ENCODE measurements at places on chromosomes 1 and 21. TPM values are rescaled to one million over a fixed set of nuclear protein-coding genes. Genes with fewer than 3 reads are reported as not detected.

- DNase-seq = no peak
Observed at GRCh38 chr1:21848524-21849174, 36.6 kb downstream of the LDLRAD2 start.

DNA sequence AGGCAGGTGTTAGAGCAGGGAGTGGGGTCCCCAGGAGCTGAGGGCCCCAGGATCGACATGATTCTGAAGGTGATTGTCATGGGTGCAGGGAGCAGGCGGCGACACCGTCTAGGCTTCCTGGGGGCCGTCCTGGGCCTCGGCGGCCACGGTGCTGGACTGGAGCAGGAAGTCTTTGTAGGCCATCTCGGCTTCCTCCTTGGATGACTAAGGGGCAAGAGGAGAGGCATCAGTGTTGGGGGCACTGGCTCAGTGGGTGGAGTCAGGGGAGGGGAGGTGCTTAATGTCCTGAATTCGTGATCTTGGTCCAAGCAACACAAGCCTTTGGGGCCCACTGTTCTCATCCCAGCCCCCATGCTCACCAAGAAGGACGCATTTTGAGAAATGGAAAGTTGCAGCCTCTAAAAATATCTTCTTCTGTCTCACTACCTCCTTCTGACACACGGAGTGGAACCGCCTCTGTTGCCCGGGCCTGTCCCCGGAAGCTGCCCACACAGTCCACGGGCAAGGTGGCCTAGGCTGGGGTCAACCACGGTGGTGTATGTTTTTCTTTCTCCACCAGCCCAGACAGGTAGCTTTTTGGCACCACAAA is 8.6 kb upstream of the FCMR start:
- no peak for DNase-seq

- DNase-seq = no peak
Observed at GRCh38 chr1:182851825-182852224, 12.7 kb downstream of the DHX9 start.

DNA sequence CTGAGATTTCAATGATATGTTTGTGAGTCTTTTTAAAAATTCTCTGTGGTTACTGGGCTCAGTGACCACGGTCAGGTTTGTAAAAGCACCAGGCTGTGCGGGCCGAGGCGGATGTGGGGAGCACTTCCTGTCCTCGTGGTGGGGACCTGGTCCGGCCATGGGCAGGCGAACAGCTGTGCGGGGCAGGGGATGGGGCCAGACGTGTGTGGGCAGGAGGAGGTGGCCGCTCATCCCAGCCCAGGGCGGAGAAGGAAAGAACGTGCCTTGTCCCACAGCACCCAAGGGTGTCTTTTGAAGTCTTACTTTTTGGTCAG is 5.2 kb upstream of the OXCT2 start:
- no peak for DNase-seq

- no peak for DNase-seq
Observed at GRCh38 chr1:200279810-200280411, 129.9 kb downstream of the ZNF281 start.

GRCh38 chr21:46289655-46290179 is 3.6 kb downstream of the YBEY start:
- no peak for DNase-seq

PDC gene
- not detected for total RNA-seq

DNA sequence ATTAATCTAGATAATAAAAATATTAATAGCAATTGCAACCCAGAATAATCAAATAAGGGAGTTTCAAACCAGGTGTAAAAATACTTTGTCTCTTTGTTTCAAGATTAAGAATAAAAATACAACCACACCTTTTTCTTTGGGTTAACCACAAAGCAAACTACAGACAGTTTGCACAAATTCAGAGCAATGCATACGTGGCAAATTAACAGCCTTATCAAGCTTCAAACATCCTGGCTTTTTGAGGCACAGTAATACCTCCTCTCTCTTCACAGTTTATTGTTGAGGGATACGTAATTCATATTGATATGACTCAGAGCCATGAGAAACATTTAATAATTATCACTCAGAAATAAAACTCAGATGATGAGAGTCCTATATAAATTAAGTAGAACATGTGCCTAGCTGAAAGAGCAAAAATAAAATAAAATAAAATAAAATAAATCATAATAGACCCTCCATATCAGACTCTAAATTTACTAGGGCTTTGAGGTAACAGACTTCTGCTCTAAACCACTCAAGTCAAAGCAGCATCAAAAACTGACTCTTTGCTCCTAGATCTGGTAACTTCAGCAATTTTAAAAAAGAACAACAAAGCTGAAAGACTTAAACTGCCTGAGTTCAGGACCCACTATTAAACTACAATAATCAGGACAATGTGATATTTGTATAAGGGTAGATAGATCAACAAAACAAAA is 11.4 kb downstream of the EDEM3 start:
- no peak for DNase-seq

PRAMEF9 gene
- total RNA-seq = not detected

RAB3B gene
- not detected for total RNA-seq

GRCh38 chr1:32116531-32116930 is 8.7 kb downstream of the KPNA6 start:
- DNase-seq = no peak

RNF186 gene
- total RNA-seq = not detected

DNA sequence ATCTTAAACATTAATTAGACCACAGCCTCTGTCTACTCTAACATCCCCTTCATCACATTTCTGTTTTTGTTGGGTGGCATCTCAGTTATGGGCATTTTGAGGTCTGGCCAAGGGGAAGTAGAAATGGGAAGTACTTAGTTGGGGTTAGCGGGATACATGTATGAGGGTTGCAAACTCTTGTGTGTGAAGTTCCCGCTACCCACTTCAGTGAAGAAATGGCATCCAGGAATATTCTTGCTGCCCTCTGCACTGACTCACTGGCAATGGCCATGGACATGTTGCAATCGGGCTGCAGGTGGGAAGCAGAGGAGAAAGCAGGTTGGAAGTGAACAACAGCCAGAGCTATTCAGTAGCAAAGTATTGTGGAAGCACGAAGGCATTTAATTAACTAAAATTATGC is 7.4 kb downstream of the CD48 start:
- peak; percentile 47 for DNase-seq

PLA2G2A gene
- 154 TPM for total RNA-seq

- DNase-seq = peak; percentile 71
Observed at GRCh38 chr1:8040586-8040985, 14.5 kb upstream of the ERRFI1 start.
